ENCODE measurements at places on chromosomes 2 and 18. TPM values are rescaled to one million over a fixed set of nuclear protein-coding genes. Genes with fewer than 3 reads are reported as not detected.

- no peak for DNase-seq
Measured at GRCh38 chr2:25567406-25567805, 106.0 kb downstream of the DTNB start.

DNA sequence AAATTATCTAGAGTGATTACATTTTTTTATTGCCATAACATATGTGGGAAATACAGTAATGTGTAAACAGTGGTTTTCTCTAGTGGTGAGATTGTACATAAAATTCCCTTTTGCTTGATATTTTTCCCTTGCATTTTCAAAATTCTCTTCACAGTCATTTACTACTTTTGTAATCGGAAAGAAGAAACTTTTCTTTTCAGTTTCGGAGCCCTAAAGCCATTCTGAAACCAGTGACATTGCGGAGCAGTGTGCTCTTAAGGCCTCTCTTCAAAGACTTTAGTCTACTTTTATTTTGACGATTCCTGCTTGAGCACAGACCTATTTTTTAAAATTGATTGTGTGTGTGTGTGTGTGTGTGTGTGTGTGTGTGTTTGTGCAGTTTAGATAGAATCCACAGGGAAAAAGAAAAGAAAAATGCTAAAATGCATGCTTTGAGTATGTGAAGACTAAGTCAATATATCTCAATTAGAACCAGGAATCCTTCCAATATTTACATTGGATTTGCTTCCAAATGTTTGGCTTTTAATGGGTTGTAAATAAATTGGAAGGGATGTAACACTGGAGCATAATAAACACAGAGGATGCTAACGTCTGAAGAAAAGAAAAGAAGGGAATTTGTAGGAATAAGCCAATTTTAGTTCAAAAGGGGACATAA, 357.4 kb downstream of the RND3 start:
- DNase-seq = no peak

Gene APLF
- total RNA-seq = 3.9 TPM

DNA sequence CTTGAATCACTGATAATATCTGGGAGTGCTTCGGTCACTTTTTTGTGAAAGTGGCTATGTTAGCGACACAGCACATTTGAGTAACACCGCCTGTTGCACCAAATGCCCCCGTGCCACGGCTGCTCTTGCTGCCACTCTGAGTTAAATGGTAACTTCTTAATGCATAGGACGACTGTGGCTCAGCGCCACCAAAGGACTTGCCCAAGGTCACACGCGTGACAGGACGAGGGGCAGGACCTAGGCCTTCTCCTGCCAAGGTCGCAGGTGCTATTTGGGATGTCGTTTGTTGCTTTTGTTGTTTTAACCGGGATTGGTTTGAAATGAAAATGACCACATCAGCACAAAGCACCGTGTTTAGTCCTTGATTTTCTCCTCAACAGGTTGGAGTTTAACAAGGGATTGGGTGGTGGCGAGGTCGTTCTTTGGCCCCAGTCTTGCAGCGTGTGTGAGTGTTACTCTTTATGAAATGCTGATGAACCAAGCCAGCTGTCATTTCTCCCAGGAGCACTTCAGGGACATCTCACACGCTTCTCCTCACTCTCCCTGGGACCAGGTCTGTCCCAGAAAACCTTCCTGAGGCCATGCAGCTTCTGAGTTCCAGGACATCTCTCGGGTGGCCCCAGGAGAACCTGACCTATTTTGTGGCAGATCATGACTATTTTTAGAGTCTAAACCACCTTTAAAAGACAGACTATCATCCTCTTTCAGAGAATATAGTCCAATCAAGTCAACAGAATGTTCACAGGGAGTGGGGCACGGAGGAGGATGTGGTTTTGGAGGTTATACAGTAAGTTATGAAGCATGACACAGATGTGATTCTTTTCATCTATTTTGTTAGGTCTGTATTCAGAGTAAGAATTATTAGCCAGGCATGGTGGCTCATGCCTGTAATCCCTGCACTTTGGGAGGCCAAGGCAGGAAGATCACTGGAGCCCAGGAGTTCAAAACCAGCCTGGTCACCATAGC, 49.9 kb downstream of the MTCL1 start:
- no peak for DNase-seq

DNA sequence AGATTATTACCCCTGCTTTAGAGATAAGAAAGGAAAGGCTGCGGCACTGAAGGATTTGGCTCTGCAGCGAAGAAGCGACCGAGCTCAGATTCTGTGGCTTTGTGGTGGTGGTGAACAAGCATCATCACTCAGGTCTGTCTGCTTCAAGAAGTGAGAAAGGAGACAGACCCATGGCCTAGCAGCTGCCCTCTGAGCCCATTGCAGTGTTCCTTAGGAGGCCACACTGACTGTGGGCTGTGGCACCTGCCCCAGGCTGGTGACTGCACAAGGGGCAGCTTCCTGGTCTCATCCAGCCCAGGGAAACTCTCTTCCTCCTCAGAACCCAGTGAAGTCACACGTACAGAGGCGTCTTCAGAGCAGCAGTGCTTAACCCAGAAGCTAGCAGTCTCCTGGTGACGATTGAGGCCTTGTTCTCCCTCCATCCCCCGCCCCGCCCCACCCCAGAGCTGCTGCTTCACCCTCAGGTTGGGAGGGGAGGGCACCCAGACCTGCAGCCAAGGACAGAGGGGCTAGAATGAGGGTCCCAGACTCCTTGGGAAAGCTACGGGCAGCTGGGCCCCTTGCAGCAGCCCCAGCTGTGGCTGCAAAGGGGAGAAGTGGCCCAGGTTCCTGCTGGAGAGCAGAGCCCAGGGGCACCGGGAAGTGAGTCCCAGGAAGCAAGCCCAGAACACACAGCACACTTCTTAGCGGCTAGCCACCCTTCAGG, 22.2 kb downstream of the BIN1 start:
- no peak for DNase-seq

- no peak for DNase-seq
Measured at GRCh38 chr2:176163672-176164056, 6.6 kb downstream of the HOXD3 start.

GRCh38 chr2:57450170-57450569, 596.4 kb upstream of the VRK2 start:
- no peak for DNase-seq
